ENCODE measurements at places on chromosomes 4 and X.

DNA sequence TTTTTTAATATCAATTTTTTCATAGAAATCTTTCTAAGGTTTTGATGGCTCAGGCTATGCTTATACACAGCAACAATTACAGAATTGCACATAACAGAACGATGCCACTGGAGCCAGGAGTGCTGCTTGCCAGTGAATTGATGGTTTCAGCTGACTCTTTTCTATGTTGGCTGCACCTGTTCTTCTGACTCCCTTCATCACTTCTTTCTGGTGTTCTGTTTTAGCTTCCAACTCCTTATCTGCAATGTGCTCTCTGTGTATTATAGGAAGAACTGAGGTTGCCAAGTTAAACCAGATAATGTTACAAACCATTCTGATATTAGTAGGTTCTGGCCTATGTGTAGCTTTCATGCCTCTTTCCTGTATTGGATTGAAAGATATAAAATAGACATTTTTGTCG, 11.6 kb upstream of the VEGFD start:
- DNase-seq = no peak

GRCh38 chr4:65893271-65893670, 223.0 kb upstream of the EPHA5 start:
- DNase-seq = no peak

DNA sequence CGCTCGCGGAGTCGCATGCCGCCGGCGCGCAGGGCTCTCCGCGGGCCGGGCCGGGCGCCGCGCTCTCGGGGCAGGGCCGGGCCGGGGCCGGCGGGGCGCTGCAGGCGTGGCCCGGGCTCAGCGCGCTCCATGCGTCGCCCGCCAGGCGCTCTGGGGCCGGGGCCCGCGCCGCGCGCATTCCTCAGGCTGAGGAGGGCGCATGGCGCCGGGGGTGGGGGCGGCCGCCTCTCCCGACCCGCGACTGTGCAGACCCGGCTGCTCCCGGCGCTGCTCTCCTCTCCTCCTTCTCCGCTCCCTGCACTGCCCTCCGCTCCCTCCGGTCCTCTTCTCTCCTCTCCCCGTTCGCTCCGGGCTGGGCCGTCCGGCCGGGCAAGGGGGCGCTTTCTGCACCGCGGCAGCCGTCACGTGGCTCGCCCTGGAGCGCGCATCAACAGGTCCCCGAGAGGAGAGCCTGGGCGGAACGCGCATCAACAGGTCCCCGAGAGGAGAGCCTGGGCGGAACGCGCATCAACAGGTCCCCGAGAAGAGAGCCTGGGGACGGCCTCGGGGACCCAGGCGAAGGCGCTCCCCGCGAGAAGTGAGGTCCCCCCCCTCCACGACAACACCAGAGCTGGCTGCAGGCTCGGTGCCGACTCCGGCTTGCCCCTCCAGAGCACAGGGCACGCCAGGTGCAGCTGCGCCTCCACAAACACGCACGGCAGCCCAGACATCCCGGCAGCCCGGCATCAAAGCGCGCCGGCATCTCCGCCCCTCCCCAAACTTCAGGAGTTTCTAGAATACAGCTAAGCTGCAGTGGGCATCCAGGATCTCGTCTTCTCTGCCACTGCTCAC, 12.9 kb downstream of the PPP2R3B start:
- DNase-seq = no peak

DNA sequence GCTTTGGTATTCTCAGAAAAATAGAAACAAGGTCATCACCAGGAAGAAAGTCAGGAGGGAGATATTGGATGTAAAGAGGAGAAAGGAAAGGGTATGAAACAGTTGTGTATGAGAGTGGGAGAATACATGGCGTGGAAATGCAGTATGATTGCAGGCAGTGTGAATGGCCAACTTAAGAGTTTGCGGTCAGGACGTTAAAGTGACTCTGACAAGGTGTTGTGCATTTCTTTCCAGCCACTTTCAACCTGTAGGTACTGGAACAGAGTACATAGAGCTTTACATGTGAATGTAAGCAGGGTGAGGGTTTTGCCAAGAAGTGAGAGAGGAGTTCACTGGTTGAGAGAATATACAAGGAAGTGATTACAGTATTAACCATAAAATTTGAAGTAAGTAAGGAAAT, 15.7 kb downstream of the ATP10D start:
- no peak for DNase-seq

GRCh38 chr4:183249854-183250253, 70.2 kb downstream of the CLDN22 start:
- DNase-seq = no peak

- DNase-seq = no peak
Measured at GRCh38 chr4:95867919-95868318, 28.0 kb downstream of the PDHA2 start.

DNA sequence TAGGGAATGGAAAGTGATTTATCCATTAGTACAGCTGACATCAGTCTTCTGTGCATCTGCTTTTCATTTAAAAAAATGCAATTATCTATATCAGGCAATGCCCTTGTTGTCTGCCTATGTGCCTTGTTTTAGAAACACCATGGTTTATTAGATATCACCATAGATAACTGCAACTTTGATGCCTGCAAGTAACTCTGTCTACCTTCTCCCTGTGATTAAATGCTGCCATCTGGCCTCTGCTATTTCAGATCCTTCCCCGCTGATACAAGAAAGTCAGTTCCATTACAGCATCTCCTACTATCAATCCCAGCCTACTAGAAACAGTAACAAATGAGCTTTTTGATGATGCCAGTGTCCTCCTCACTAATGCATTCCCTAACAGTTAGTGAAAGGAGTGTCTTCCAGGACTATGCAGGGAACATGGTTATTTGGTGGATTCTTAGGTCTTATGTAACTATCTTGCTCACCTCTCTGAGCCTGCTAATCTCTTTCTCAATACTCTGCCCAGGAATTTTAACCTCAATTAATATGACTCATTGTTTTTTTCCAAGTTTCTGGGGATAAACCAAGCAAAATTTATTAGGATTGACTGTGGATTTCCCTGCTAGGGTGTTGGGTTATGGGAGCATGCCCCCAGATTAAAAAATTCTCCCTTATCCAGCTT, 444.9 kb downstream of the RAPGEF2 start:
- no peak for DNase-seq

- DNase-seq = no peak
Measured at GRCh38 chr4:22389240-22389870, 126.5 kb downstream of the ADGRA3 start.

DNA sequence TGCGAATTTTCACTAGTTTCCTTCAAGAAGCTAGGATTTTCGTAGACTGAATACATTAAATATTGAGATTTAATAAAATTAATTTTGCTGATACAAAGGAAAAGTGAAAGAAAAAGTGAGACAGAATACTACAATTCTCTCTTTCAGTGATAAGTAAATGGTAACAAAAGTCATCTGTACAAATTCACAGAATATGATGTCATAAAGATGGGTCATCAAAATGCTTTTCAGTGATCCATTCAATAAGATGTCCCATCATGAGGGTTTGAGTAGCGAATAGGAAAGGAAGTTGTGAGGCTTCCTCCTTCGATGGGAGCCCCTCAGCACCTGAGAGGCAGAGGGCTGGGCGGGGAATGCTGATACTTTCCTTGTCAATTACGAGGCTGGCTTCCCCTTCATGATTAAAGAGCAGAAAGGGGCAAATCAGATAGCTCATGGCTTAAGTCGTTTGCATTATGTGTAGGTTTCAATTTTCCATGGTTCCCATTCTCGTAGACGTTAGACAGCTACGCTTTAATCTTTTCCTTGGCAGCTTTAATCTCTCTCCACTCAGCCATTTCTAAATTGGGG, 108.8 kb upstream of the SORBS2 start:
- DNase-seq = no peak
